ENCODE measurements at places on chromosomes 16 and 17.

- no peak for DNase-seq
These were observed 60.7 kb upstream of the TNRC6C start for GRCh38 chr17:77897741-77898301.

- no peak for DNase-seq
These were observed 18.2 kb downstream of the CASC3 start for GRCh38 chr17:40158438-40159013.

- DNase-seq, result no peak
These were observed 25.2 kb downstream of the DEF8 start for GRCh38 chr16:89973654-89974335.

DNA sequence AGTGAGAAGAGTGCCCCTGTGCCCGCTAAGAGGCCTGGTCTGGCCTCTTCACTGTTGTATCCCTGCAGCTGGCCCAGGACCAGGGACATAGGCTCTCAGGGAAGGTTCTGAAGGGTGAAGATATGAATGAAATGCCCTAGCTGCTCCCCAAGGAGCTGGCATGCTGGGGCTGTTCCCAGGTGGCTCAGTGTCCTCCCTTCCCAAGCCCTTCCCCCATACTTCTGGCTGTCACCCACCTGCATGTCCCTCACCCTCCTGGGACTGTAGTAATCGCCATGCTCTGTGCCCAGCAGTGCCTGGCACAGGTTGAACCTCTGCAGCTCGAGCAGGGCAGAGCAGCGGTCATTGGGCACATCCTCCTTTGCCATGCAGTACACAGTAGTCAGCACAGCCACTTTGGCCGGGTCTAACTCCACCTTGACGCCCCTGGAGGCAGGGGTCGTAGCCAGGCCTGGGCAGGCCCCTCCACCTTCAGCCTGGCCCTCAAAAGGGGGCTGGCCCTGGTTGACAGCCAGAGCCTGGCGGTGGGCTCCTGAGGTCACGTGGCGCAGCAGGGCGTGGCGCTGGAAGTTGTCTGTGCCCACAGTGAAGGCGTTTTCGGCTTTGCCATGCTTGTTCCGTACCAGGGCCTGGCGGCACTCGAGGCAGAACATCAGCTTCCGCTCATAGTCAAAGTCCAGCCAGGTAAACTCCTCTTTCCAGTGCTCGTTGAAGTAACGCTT lies 7.6 kb downstream of the C17orf113 start:
- DNase-seq, result no peak

- no peak for DNase-seq
These were observed 4.7 kb downstream of the SLC47A1 start for GRCh38 chr17:19538095-19539039.

GRCh38 chr17:79414793-79415211 lies 196.0 kb downstream of the RBFOX3 start:
- DNase-seq, result no peak

DNA sequence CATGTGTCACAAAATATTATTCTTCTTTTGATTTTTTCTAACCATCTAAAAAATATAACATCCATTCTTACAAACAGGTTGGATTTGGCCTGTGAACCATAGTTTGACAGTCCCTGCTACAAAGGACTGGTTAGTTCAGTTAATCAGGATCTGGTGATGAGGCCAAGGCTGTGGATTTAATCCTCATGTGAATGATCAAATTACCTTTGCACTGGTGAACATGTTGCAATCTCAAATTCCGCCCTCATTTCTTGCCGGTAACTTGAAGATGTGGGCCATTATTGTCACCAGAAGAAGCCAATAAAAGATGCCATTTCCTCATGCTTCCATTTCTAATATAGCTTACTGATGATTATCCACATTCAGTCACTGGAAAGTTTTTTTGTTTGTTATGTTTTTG lies 35.3 kb upstream of the YPEL2 start:
- DNase-seq, result no peak

- no peak for DNase-seq
These were observed 97.0 kb downstream of the CYLD start for GRCh38 chr16:50838885-50839284.

GRCh38 chr17:61063528-61063927 lies 336.1 kb upstream of the TBX2 start:
- DNase-seq, result no peak
